ACHN (cell line): ENCODE measurements at places on chromosomes 11 and 22.
A peak's percentile ranks its signal among the peaks of the same experiment; 100 is the strongest.

- no peak for DNase-seq
Observed at GRCh38 chr11:107041088-107041444, 22.8 kb upstream of the GUCY1A2 start.

DNA sequence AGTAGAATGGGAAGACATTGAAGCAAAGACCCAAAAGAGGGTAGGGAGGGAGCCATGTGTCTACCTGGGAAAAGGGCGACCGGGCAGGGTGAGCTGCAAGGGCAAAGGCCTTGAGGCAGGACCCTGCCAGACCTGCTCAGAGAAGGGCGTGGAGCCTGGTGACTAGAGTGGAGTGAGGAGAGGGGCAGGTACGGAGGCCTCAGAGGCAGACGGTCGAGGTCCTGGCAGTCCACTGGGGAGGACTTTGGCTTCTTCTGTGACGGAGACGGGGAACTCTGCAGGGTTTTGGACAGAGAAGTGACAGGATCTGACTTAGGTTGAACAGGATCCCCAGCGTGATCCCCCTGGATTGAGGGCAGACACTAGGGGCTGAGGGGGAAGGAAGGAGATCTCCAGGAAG, 12.9 kb downstream of the RIBC2 start:
- DNase-seq = no peak

- DNase-seq = no peak
Observed at GRCh38 chr11:3359092-3359824, 19.7 kb downstream of the ZNF195 start.

- no peak for DNase-seq
Observed at GRCh38 chr22:48477031-48477721, 1350.5 kb downstream of the BRD1 start.

- DNase-seq = no peak
Observed at GRCh38 chr22:17612057-17612456, 16.5 kb downstream of the ATP6V1E1 start.

GRCh38 chr22:39731881-39732555, 161.5 kb downstream of the CACNA1I start:
- DNase-seq = no peak

DNA sequence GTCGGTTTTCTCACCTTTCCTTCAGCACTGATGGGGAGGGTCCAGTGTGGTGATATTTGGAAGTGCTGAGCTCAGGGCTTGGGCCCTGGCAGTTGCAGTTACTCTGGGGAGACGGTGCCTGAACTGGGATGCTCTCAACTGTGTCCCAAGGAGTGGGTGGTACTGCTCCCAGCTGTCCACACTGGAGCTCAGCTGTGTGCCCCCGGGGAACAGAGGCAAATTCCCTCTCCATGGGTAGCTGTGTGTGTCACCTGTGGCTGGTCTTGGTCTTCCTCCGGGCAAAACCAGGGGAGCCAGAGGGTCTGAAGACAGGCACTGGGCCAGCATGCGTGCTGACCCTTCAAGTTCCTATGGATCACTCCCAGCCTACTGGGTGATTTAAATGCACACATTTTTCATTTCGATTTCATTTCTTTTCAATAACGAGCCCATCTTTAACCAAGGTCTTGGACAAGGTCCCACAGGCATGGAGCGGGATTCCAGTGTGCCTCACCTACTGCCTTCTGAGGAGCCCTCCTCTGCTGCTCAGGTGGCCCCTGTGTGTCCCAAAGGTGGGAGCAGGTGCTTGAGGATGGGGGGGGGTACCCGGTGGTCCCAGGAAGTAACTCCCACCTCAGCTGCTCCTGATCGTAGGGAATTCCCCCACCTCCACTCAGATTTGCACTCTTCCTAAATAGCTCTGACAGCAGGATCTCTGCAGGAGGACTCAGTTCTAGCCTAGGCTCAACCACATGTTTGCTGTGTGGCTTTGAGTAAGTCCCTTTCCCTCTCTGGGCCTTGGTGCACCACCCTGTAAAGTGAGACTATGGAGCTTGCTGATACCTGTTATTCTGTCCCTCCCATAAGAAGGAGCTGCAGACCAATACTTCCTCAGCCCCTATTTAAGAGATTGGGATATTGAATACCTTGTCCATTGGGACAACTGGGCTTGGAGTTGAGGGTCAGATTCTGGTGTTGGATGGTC, 16.8 kb downstream of the PRDM11 start:
- DNase-seq = no peak

GRCh38 chr11:1837171-1838076, 1.4 kb upstream of the TNNI2 start:
- DNase-seq = peak; percentile 39

- DNase-seq = no peak
Observed at GRCh38 chr22:32735526-32735925, 66.0 kb upstream of the TIMP3 start.

DNA sequence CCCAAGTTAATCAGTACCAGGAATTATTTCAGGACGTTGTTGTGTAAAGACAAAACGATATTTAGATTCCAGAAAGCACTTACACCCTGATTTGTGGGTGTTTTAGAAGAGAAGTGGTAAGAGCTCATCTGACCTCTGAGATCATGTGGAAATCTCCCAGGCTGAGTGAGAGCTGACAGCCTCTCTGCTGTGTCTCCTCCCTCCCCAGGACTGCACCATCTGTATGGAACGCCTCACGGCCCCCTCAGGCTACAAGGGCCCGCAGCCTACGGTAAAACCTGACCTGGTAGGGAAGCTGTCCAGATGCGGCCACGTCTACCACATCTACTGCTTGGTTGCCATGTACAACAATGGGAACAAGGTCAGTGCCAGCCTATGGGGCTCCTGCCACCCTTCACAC, 20.0 kb downstream of the DTX4 start:
- DNase-seq = no peak
